SK-MEL-5 (cell line): ENCODE measurements at places on chromosomes 3 and 15.

DNA sequence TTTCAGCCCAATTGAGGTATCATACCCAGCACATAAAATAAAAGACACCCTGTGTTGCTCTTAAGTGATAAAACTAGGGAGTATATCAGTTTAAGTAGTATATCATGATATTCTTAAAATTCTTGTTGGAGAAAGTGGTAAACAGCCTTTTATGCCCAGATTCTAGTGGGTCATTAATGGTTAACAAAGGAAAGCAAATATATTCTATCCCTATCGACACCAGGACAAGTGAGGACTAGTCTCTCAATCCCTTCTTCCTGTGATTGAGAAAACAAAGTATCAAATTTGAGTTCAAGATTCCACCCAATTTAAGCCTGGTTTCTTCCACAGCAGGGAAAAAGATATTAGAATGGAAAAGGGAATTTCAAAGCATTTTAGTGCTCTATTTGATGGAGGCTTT is 142.4 kb upstream of the IL12A start:
- no peak for DNase-seq

DNA sequence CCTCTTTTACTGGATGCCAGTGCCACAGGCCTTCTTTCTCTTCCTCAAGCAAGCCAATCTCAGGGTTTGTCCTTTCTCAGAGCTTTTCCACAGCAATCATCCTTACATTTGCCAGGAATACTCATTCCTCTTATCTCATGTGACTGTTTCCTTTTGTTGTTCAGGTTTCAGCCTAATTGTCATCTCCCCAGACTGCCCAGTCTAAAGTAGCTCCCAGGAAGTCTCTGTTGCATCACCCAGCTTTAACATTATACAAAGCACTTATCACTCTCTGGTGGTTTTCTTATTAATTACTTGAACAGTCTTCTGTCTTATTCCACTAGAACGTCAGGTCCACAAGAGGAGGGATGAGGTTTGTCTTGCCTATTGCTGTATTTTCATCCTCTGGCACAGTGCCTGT is 65.8 kb downstream of the CADPS start:
- DNase-seq, result no peak

GRCh38 chr3:46852334-46852720 is 10.9 kb downstream of the MYL3 start:
- no peak for DNase-seq

GRCh38 chr3:73055583-73055982 is 5.9 kb upstream of the EBLN2 start:
- DNase-seq, result no peak

GRCh38 chr3:196207833-196208607 is 3.2 kb downstream of the ZDHHC19 start:
- peak; percentile 74 for DNase-seq

DNA sequence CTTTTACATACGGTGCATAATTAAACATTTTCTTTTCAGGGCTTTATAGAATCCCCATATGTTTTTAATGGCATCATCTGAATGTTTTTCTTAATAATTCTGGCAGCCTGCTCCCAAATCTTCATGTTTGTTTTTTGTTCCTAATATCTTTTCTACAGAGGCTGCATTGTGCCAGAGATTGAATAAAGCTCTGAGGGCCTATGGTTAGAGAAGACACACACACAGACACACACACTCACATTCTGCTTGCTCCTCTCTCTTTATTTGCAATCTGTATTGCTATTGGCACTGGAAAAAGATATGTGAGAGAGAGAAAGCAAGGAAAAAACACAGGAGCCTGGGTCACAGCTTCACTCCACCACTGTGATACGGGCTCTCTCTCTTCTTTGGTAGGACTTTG is 136.0 kb downstream of the MECOM start:
- no peak for DNase-seq

- DNase-seq, result no peak
These were observed 96.3 kb downstream of the PTPRG start for GRCh38 chr3:61657689-61658088.

DNA sequence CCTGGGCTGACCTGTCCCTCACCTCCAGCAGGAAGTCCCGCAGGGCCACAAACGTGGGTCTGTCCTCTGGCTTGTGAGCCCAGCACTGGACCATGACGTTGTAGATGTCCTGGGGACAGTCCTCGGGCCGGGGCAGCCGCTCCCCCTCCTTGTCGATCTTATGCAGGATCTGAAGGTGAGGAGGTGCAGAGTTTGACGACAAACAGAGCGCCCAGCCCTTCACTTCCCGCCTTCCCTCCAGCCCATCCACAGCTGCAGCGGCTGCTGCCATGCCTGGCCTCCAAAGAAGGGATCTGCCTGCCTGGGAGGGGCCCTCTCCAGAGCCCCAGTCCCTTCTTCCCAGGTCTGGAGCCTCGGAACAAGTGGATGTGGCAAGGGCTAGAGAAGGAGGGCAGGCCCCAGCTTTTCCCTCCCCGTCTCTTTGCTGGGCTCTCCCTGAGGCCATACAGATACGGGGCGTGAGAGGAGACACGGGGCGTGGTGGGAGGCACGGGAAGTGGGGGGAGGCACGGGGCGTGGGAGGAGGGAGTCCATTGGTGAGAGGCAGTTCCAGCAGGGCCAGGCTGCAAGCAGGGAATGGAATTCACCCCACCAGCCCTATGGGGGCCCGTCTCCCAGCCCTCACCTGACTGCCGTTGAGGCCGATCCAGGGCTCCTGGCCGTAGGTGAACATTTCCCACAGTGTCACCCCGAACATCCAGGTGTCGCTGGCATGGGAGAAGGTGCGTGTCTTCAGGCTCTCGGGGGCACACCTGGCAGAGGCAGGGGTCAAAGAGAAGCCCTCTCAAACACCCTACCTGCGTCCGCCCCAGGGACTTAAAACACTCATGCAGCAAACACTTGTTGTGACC is 29.7 kb downstream of the TNK2 start:
- DNase-seq, result no peak

- no peak for DNase-seq
These were observed 73.1 kb upstream of the FBN1 start for GRCh38 chr15:48718646-48719045.

GRCh38 chr15:89828281-89829145 is 13.9 kb upstream of the ANPEP start:
- DNase-seq, result no peak

- no peak for DNase-seq
These were observed 87.7 kb upstream of the RASGRP1 start for GRCh38 chr15:38652183-38652794.

- no peak for DNase-seq
These were observed 8.3 kb downstream of the TRIM42 start for GRCh38 chr3:140686128-140686527.

GRCh38 chr3:21152555-21152954 is 598.5 kb downstream of the ZNF385D start:
- no peak for DNase-seq

- no peak for DNase-seq
These were observed 229.8 kb downstream of the SNRPN start for GRCh38 chr15:25184356-25185155.

DNA sequence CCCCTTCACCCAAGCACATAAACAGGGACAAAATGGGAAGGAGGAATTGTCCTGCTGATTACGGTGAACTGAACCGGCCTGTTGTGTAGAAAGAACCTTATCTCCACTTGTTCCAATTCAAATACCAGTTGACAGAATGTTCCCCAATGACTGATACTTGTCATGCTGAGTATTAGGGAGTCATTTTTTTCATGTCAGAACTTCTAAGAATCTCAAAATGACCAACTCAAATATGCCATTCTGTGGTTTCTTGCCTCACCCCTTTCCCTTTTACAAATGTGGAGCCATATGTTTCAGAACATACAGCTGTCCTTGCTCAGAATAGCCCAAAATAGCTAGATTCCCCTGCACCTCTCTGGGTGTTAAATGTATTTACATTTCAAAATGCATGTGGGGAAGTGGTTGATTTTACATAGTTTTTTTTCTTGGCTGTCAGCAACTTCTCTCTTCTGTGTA is 405.9 kb upstream of the TBL1XR1 start:
- no peak for DNase-seq
